ENCODE measurements at places on chromosomes 3 and 15.

DNA sequence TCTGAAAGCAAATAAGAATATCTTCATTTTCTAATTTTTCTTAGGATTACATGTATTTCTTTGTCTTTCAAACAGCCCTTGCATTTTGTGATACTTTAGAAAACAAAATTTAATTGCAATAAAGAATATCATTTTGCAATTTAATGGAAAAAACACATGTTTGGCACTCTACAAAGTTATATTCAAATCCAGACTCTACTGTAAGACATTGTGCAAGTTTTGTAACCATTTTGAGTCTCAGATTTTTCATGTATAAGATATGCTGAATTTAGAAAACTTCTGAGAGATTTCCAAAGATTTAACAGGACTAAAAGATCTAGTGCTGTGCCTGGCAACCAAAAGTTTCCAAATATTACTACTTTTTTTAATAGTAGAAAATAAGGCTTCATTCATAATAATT, 187.1 kb upstream of the AGTR1 start:
- no peak for DNase-seq

- no peak for DNase-seq
These were observed 40.8 kb downstream of the RHCG start for GRCh38 chr15:89455535-89455934.

DNA sequence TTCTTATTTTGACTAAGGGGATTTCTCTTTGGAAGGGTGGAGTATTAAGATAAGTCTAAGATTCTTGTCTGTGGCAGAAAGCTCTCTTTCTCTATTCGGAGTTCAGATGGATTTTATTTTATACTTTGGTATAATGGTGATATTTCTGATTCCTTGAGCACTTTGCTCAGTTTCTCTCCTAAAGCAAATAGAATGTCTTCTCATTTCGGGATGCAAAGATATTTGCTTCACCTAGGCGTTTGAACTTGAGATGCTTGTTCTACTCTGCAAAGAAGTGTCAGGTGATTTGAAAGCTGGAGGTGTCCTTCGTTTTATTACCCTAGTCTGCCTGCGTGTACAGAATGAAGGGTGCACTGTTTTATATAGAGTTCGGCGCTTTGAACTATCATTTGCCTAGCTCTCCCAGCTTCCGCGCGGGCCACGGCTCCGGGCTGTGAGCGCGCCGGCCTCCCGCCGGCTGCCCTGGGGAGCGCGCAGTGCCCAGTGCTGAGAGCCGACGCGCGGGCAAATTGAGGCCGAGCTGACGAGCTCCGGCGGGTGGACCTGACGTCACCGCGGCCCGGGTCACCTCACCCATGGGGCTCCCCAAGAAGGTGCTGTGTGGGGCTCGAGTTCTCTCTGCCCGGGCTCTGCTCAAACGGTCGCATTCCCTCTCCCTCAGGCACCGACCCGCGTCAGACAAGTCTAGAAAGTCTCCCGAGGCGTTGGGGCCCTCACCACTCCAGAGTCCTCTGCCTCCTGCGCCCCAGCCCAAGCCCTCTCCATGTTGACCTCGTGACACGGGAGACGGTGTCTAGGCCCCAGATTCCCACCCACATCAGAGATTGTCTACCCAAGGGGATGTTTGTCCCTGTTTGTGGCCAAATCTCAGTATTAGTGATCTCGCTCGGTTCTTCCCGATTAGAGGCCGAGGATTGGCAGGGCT, 7.5 kb downstream of the SOX2 start:
- no peak for DNase-seq

GRCh38 chr15:85746641-85747040, 48.1 kb downstream of the KLHL25 start:
- no peak for DNase-seq

GRCh38 chr15:52184721-52185120, 6.5 kb downstream of the GNB5 start:
- DNase-seq = no peak

Measured in inflammatory macrophage (primary cell).